ENCODE measurements at places on chromosomes 12 and 14.
A peak's percentile ranks its signal among the peaks of the same experiment; 100 is the strongest.

- no peak for DNase-seq
These were observed 1.3 kb downstream of the CD4 start for GRCh38 chr12:6790496-6791150.

DNA sequence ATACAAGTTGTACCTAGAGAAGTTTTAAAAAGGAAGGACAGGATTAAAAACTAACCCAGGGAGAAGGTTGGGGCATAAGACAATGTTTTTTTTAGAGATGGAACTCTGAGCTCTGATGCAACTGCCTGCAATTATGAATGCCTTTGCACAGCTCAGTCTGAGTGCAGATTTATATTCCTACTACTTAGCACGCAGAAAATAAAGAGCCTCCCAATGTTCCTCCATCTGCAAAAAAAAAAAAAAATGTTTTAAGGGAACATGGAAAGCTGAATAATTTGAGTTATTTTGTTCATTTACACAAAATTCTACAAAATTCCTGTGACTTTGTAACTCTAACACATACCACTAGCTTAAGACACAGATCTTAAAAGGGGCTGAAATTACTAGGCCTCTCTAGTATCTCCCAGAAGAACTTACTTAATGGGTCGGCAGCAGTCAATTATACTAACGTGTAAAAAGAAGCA is 15.7 kb downstream of the CLIP1 start:
- peak; percentile 45 for DNase-seq

GRCh38 chr12:93361151-93361919 is 16.4 kb upstream of the NUDT4 start:
- DNase-seq: peak; percentile 72

DNA sequence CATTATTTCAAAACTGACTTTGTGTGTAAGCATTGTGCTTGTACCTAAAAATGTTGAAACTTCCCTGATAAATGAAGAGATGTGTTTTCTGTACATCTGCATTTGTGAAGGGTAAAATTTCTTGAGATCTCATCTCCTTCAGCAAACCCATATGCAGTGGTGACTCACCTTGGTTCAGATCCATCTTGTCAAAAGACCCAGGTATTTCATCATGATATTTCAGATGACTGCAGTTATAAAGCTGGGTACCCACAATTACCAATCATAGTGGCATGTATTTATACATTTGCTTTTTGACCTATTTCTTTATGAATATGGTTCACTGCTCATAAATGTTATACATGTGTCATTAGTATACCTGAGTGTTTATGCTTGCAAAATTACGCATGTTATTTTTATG is 1213.6 kb downstream of the GALC start:
- no peak for DNase-seq

DNA sequence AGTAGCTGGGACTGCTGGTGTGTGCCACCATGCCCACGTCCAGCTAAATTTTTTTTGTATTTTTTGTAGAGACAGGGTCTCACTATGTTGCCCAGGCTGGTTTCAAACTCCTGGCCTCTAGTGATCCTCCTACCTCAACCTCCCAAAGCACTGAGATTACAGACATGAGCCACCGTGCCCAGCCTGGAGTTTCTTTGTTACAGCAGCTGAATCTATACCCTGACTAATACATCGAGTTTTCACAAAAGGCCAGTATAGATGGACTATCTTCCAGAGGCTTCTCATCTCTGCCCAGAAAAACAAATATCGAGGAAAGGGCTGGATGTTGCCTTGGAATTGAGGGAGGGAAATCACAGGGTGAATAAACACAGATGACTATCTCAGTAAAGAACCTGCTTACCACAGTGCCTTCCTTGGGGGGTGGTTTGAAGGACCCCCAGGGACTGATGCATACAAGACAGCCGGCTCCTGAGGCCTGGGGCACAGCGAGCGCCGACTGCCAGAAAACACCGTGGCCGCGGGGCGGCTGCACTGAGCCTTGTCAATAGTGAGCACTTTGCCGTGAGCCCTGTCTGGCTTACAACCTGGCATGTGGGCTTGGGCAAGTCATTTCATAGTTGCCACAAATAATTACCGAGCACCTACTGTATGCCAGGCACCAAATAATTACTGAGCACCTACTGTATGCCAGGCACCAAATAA is 111.9 kb downstream of the SCARB1 start:
- DNase-seq: no peak

GRCh38 chr14:21680072-21680471 is 6.5 kb upstream of the OR4E1 start:
- DNase-seq: no peak

DNA sequence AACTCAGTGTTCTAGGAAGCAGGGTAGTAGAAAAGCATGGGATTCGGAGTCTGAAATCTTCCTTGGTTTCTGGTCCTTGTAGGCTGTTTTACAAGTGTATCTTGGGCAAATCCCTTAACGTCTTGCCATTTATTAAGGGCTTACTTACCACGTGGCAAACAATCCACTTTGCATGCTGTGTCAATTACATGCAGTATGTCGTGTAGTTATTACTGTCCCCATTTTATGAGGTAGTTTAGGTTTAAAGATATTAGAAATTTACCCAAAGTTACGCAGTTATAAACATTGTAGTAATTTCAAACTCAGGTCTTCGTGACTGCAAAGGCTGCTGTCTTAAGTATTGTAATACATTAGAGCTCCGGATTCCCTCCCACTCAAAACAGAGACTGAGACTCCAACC is 1.5 kb upstream of the NOVA1 start:
- DNase-seq: no peak

DNA sequence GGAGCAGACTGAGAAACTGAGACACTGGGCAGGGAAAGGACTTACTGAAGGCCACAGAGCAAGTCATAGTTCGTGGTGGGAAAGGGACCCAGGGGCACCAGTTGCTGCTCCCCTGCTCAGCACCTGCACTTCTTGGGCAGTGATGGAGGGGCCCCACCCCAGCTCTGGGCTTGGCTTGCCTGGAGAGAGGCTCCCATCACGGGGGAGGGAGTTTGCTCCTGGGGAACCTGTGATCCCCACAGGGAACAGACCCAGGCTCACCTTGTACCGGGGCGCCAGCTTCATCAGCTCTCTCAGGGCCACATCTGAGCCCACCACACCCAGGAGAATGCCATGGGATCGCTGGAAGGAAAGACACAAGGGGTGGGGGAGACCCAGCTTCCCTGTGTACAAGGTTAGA is 39.8 kb downstream of the CACNA2D4 start:
- DNase-seq: no peak

- peak; percentile 66 for DNase-seq
These were observed 51.1 kb upstream of the CRACR2A start for GRCh38 chr12:3803865-3804472.

- DNase-seq: no peak
These were observed 64.2 kb upstream of the RIC8B start for GRCh38 chr12:106710143-106710893.

DNA sequence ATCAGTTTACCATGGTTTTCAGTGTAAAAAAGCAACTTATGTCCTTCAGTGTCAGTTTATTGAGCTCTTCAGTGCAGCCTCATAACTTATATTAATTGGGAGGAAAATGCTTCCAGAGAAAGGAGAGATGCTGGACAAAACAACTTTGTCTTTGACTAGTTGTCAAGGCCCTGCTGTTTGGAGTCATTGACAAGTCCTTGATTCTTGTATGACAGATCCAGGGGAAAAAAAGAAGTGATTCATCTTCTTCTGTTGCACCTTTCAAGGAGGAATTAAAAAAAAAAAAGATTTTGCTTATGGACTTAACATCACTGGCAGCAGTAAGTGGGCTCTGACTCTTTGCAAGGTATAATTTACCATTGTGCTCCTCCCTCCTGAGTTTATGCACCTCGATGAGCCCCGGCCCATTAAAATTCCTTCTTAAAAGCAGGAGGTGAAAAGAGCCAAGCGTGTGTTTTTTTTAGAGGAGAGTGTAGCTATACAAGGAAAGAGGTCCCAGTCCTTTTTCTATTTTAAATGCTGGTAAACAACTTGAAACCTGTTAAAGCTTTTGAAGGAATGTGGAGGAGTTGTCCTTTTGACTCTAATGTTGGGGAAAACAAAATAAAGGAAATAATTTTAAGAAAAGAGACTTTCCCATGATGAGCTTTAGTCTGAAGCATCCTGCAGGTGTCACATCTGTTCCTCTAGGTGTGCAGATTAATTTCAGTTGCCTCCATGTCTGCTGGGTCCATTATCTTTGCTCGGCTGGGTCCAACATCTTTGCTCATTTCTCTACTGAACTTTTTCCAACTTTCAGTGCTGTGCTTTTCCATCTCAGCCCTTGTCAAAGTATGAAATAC is 431.6 kb downstream of the RAD51B start:
- DNase-seq: no peak

- DNase-seq: no peak
These were observed 499.2 kb downstream of the CCER1 start for GRCh38 chr12:90455756-90456155.

- peak; percentile 21 for DNase-seq
These were observed 51.4 kb upstream of the GARIN2 start for GRCh38 chr14:67137744-67138371.

- no peak for DNase-seq
These were observed 23.2 kb downstream of the OR6S1 start for GRCh38 chr14:20618271-20618749.

- DNase-seq: no peak
These were observed 524 bp upstream of the P2RX2 start for GRCh38 chr12:132617822-132618682.

GRCh38 chr14:71194251-71194650 is 287.0 kb downstream of the PCNX1 start:
- DNase-seq: no peak

DNA sequence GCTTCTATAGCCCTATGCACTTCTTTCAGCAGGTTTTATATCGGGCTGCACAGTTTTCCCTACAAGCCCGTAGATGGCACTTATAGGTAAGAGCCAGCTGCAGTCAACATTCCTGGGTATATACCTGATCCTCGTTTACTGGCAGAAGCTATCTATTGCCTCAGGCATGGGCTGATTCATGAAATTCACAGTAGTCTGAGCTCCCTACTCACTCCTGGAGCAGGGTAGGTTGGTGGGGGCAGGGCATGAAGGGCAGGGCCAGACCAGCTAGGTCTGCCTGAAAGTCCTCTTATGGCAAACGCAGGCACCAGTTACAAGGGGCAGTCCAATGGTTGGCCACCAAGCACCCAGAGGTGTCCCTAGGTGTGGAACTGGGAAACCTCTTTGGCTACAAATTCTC is 345.8 kb downstream of the RPS29 start:
- no peak for DNase-seq

DNA sequence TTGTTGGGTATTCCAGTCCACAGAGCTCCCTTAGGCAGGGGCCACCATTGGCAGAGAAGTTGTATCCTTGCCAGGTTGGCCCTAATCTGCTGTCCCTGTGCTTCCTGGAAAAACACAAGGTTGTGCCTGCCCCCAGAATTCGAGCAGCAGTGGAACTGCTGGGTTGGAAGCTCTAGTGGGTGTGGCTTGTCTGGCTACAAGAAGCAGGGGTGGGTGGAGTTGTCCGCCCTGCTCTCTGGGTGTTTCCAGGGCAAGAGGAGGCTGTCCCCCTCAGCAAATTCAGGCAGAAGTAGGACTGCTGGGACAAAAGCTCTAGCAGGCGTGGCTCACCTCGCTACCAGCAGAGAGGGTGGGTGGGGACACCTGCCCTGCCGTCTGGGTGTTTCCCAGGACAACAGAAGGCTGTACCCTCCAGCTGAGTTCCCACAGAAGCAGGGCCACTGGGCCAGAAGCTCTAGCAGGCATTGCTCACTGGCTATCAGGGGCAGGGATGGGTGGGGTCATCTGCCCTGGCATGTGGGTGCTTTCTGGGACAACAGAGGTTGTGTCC is 72.8 kb upstream of the NPAS3 start:
- DNase-seq: no peak

DNA sequence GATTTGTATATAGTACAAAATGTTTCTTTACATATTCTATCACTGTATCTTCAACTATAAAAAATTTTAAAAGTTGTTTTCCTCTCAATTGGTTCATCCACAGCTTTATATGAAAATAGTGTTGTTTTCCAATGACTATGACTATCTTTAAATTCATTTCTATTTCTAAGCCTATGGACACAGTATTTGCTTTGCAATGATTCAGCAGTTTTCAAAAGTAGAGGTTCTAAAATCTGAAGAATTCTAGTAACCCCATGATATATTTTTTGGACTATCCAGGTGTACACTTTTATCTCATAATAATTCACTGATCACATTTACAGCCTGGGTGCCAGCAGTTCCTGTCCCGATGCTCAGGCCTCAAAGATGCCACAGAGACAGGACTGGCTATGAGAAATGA is 118.4 kb upstream of the PTPRR start:
- no peak for DNase-seq

- DNase-seq: peak; percentile 74
These were observed 25.5 kb upstream of the DTX1 start for GRCh38 chr12:113030875-113031525.

DNA sequence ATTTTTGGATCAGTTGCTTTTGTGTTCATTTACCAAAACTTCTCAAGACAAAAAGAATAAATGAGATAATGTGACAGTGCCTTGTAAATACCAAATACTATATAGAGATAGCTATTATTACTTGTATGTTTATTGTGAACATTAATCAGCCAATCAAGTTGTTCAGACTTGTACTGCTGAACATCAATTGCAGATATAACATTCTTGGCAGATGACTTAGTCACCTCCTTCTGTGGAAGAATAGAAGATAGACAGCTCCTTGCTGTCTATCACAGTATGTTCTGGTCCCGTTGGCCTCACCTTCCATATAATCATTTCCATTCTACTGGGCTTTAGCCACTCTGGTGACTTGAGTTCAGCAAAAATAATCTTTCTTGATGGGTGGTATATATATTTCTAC is 30.1 kb downstream of the PSEN1 start:
- no peak for DNase-seq

GRCh38 chr12:6570264-6570887 is 2.3 kb upstream of the NOP2 start:
- peak; percentile 52 for DNase-seq

- no peak for DNase-seq
These were observed 44.1 kb upstream of the RIN3 start for GRCh38 chr14:92469515-92469914.

DNA sequence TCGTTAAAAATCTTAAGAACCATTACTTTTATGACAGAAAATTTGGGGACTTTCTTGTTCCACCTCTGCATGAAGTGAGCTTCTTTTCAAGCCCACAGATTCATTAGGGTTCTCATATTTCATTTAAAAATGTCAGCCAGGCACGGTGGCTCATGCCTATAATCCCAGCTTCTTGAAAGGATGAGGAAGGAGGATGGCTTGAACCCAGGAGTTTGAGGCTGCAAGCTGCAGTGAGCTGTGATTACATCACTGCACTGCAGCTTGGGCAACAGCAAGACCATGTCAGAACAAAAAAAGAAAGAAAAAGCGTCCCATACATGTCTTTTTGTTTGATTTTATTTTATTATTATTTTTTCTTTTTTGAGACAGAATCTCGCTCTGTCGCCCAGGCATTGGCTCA is 43.4 kb upstream of the ATF1 start:
- no peak for DNase-seq

- peak; percentile 39 for DNase-seq
These were observed 6.5 kb downstream of the C12orf43 start for GRCh38 chr12:121009741-121010140.
